ENCODE measurements at places on chromosomes 13 and 19. TPM values are rescaled to one million over a fixed set of nuclear protein-coding genes. Genes with fewer than 3 reads are reported as not detected.

The C19orf47 gene
- 129 TPM for total RNA-seq

The FAM216B gene
- total RNA-seq = 50.9 TPM

The TRAPPC6A gene
- total RNA-seq = 19.4 TPM

The ZNF816 gene
- 4.1 TPM for total RNA-seq

The KEAP1 gene
- total RNA-seq = 63.6 TPM

The LMTK3 gene
- total RNA-seq = 7.2 TPM

The C1QTNF9B gene
- total RNA-seq = not detected

The FUT3 gene
- not detected for total RNA-seq

The CTXN1 gene
- not detected for total RNA-seq

The ZNF90 gene
- total RNA-seq = 0.88 TPM

The GEMIN7 gene
- 12.8 TPM for total RNA-seq

The ZNF772 gene
- total RNA-seq = 22.0 TPM

The PNMA8B gene
- total RNA-seq = 3.7 TPM

The FSD1 gene
- not detected for total RNA-seq

The SYNGR4 gene
- not detected for total RNA-seq

The CATSPERD gene
- total RNA-seq = not detected

The NOVA2 gene
- total RNA-seq = 3.8 TPM

- DNase-seq = peak; percentile 72
Measured at GRCh38 chr13:43786766-43787517, at the start of gene ENOX1. Gene ENOX1, minus strand, starts transcription at chr13:43786972.

GRCh38 chr19:2288338-2288817, 6.4 kb upstream of the PEAK3 start:
- DNase-seq = no peak

- DNase-seq = no peak
Measured at GRCh38 chr13:42388326-42388725, 116.4 kb downstream of the AKAP11 start.

DNA sequence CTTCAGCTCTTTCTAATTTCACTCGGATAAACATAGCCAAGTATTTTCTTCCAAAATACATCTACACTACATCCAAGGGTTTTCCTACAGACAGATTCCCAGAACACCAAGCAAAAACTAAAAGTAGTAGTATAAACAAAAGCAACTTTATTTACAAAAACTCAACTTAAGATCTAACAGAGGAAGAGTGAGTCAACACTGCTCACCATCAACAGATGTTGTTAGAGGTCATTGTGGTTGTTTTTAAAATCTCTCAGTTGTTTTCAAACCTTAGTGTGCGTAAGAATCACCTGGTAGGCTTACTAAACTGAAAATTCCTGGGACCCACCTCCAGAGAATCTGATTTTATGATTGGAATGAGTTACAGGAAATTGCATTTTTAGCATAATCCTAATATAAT, 631.7 kb upstream of the SGCG start:
- no peak for DNase-seq

DNA sequence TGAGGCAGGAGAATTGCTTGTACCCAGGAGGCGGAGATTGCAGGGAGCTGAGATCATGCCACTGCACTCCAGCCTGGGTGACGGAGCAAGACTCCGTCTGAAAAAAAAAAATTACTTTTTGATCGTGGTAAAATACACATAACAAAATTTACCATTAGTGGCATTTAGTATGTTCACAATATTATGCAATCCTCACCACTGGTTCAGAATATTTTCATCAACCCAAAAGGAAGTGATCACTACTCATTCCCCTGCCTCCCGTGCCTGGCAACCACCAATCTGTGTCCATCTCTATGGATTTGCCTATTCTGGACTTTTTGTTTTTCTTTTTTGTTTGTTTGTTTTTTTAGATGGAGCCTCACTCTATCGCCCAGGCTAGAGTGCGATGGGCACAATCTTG, 1.2 kb upstream of the PALM3 start:
- DNase-seq = no peak

GRCh38 chr13:26721251-26722121, 39.1 kb downstream of the GPR12 start:
- no peak for DNase-seq

- DNase-seq = no peak
Measured at GRCh38 chr13:28576067-28576466, 81.1 kb upstream of the FLT1 start.

- DNase-seq = no peak
Measured at GRCh38 chr19:40921005-40921897, 39.2 kb upstream of the CYP2A7 start.

DNA sequence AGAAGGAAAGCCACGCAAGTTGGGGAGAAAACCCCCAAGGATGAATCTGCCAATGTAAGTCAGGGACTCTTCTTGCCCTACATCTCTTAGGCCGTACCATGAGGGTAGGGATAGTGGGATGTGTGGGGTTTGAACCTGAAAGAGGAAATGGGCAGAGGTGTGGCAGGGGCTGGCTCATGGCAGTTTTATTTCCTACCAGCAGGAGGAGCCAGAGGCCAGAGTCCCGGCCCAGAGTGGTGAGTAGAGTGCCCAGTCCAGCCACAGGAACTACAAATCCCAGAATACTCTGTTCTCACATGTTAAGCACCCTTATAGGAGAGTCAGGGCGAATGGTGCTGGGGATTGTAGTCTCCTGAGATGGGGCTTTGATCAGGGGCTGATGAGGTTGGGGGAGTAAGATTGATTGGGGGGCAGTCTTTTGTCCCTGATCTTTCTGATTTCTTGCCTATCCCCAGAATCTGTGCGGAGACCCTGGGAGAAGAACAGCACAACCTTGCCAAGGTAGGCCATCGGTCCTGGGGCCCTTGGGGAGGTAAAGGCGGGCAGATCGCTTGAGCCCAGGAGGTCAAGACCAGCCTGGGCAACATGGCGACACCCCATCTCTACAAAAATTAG, 16.5 kb downstream of the VASP start:
- DNase-seq = peak; percentile 88

- DNase-seq = peak; percentile 19
Measured at GRCh38 chr13:75636436-75637180, 478 bp downstream of the LMO7 start.

- DNase-seq = no peak
Measured at GRCh38 chr13:109090796-109091195, 461.4 kb downstream of the MYO16 start.

DNA sequence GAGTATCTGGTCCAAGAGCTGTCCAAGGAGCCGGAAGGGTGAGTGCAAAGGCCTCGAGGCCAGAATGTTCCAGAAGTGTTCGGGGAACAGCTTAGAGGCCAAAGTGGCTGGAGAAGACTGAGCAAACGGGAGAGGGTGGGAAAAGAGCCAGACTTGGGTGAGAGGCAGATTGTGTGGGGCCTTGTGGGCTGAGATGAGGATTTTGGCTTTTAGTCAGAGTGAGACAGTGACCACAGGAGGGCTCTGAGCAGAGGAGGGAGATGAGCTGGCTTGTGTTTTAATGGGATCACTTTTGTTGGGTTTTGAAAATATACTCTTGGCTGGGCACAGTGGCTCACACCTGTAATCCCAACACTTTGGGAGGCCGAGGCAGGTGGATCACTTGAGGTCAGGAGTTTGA, 5.6 kb downstream of the NANOS2 start:
- peak; percentile 16 for DNase-seq

GRCh38 chr19:46478356-46478986, 7.1 kb upstream of the PNMA8A start:
- no peak for DNase-seq

- no peak for DNase-seq
Measured at GRCh38 chr13:27171244-27171826, at the start of gene USP12. Gene USP12, minus strand, starts transcription at chr13:27171811. Its CDS starts 172 bp downstream, at chr13:27171639.

DNA sequence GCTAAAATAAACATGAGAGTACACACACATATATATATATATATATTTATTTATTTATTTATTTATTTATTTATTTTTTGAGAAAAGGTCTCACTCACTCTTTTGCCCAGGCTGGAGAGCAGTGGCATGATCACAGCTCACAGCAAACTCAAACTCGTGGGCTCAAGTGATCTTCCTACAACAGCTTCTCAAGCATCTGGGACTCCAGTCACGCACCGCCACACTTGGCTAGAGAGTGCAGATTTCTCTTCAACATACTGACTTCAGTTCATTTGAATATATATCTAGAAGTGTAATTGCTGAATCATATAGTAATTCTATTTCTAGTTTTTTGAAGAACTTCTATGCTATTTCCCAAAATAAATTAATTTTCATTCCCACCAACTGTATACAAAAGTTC, 1711.8 kb downstream of the SLITRK5 start:
- no peak for DNase-seq

- DNase-seq = peak; percentile 86
Measured at GRCh38 chr19:49150106-49150943, 4.9 kb downstream of the HRC start.

GRCh38 chr13:108980237-108980636, 350.8 kb downstream of the MYO16 start:
- no peak for DNase-seq

DNA sequence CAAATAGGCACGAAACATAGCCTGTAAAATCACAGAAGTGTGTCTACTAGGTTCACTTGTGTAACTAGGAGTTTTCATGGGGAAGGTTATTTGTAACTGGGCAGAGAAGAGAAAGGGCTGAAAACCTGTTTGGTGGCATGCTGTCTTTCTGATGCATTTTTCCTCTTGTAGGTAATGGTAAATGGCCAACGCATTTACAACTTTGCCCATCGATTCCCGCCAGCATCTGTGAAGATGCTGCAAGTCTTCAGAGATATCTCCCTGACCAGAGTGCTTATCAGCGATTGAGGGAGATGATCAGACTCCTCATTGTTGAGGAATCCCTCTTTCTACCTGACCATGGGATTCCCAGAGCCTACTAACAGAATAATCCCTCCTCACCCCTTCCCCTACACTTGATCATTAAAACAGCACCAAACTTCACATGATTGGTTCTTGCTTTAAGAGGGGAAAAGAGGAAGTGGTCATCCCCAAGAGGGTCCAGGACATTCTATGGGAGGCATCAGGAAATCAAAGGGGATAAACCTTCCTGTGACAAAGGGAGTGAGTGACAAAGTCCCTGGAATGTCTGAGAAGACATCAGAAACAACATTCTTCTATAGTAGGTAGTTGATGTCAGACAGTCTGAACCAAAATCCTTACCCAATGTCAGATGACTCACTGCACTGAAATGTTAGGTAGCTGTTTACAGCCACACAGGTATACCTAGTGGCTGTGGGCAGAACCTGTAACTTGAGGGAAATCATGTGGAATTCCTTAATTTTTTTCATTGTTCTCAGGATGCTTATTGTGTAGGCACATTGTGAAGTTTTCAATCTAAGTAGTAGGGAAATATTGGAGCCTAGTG, 5.0 kb downstream of the LGALS14 start:
- no peak for DNase-seq

DNA sequence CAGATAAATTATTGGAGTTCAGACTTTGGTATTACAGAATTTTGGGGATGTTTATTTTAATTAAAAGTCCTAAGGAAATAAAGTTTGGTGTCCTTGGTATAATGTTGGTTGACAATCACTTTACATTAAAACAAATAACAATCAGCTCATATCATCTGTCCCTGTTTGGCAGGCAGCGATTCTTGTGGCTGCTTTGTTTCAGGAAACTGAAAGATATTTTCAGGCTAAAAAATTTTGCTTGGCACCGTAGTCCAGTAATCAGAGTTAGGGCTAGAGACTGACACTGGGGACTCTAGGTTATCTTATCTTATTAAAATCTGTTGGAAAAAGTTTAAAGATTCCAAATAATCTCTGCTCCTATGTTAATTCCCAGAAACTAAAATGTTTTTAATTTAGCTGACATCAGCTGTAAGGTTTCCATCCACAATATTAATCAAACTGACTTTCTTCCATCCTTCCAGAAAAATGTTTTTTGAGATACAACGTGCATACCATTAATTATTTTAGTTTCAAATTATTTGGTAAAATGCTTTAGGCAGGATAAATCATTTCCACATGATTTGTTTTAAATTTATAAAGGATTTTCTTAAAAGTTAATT, 97.6 kb downstream of the ZIC5 start:
- DNase-seq = no peak

DNA sequence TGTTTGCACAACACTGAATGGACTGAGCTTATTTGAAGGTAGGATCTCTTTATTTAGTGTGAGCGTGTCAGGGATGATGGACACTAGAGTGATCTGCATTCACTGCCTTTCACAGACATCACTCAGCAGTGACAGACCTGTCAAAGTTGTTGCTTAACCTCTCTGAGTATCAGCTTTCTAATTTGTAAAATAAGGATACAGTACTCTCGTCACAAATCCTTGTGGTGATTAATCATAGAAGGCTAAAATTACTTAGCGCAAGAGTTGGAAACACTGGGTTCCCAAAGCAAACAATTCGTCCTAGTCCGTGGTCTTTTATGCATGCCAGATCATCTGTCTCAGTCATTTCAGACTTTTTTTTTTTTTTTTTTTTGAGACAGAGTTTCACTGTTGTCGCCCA, 16.6 kb downstream of the CARD8 start:
- no peak for DNase-seq

DNA sequence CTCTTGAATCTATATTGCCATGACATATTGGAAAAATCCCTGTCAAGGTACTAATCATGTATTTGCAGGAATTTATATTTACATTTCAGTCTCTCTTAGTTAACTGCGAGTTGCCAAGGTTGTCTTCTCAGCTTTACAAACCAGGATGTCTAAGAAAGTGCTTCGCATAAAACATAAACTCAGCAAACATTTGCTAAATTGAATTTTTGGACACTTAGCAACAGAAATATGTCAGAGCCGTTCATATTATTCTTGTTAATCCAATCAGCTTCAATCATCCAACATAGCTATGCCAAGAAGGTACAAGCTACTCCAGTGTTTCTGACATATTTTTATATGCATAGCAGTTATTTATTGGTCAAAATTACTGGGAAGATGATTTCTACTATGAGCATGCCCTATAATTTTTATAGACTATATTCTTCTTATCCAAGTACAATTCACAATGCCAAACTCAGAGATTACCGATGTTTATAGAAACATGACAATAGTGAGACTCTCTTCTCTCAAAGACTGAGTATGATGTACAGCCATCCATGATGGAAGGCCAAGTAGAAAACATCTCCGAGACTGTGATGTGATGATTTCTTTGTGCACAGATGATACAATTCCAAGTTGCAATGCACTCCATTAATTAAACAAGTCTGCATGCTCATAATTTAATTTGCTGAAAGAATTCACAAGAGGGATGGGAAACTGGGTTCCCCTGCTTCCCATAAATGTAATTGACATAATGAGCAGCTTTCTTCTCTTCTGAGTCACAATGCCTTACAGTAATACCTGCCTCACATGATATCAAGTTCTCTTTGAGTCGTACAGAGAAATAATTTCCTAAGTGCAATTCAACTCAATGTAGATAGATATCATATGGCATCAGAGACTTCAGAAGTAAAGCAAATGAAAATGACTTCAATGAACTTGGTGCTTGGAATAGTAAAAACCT, 776.3 kb downstream of the EFNB2 start:
- DNase-seq = no peak

DNA sequence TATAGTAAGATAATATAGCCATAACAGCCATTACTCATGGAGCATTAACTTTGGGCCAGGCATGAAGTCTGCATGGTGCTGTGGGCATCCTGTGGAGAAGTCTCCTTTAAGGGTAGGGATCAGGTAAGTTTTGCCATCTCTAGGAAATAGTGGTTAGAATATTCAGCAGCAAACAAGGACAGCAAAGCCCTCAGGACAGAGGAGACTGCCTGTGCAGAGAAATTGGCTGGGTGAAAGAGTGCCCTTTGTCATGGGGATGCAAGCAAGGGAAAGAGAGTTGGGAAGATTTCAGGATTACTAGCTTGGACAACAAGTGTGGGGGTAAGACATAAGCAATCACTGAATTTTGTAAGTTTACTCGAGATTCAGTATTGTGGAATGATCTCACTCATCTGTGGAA, 15.7 kb upstream of the OBI1 start:
- DNase-seq = no peak

- DNase-seq = no peak
Measured at GRCh38 chr13:20193907-20194631, 1.3 kb upstream of the GJB2 start.
